CD4-positive, alpha-beta memory T cell (primary cell): ENCODE measurements at places on chromosomes 6 and 20.

DNA sequence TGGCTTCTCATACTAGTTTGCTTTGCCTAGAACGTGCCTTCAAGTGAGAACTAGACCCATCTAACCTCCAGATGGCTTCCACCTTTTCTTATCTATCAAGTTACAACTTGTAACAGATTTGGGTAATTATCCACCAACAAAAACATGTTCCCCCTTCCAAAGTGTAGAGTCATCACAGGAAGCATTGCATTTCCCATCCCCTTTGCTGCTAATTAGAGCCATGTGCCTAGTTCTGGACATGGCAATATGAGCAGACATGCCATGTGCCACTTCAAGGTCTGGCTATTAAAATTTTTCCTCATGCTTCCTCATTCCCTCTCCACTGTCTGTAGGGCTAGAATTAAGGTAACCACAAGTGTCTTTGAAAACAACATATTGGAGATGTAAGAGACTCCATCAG, 814.4 kb downstream of the TENT5A start:
- no peak for DNase-seq

DNA sequence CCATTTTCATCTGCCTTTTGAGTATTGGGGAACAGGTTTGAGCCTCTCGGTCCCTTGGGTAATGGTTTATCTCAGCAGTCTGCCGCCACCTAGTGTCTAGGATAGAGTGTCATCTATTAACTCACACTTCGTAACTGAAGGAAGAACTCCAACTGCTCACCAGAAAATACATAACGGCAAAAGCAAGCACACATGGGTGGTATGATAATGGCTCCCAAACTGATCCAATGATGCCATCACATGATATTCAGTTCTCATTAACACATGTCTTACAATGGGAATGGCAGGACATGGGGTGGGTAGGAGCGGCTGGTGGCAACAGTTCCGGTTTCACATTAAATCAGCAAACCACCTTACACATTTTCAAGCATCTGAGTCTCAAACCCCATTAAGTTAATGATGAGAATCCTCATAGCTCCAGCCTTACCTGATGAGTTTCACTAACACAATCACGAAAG, 110.7 kb upstream of the PHACTR1 start:
- DNase-seq: peak; percentile 14

- no peak for DNase-seq
These were observed 26.2 kb downstream of the VEGFA start for GRCh38 chr6:43796168-43796567.

DNA sequence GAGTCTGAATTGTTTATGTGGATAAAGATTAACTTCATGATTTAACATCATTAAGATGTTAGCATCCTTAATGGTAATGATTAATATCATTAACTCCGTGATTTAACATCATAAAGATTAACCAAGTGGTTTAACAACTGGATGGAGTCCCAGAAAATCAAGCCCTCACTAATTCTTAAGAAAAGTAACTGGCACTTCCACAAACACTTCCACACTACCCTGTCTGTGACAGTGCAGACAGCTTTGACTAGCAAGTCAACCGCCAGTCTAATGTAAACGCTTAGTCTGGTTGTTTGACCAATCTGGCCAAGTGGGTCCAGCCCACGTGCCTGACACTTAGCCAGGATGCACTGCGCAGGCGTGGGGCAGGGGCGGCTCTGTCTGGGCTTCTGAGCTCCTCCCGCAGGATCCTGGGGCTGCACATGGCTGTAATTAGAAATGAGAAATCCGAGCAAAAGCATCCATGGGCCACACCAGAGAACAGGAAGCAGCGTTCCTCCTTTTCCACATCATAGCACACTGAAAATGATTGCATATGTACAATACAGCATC, 424.2 kb downstream of the FOXA2 start:
- no peak for DNase-seq

DNA sequence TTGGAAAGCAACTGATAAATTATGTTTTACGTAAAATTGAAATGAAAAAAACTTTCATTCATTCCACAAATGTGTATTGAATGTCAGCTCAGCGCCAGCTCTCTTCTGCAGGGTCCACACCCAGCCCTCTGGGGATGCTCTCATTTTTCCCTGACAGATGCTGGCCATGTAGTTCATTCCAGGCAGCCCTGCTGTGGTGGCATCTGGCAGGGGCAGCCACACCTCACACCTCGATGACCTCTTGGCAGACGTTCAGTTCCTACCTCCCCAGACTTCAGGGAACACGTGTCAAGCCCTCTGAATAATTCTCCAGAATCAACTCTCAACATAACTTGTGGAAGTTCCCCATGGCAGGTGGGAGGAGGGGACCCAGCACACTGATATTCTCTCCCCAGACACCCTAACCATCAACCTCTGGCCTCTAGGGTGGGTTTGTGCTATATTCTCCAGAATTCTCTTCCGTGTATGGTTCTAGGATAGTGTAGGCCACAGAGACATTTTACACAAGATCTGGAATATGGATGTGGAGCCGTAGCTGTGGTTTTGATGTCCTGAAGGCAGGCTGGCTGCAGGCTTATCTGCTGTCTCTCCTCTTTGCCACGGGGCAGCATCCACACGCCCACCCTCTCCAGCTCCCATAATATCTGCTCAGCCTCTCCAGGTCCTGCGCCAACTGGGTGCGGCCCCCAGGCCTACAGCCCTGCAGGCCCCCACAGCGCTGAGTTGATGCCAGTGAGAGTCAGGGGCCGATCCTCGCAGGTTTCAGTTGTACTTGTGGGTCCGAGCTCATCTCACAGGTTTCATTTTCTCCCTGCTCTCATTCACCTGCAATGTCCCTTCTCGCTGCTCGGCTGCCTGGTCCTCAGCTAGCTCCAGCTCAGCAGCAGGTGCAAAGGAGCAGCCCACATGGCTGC, 175.8 kb upstream of the ARID1B start:
- no peak for DNase-seq

DNA sequence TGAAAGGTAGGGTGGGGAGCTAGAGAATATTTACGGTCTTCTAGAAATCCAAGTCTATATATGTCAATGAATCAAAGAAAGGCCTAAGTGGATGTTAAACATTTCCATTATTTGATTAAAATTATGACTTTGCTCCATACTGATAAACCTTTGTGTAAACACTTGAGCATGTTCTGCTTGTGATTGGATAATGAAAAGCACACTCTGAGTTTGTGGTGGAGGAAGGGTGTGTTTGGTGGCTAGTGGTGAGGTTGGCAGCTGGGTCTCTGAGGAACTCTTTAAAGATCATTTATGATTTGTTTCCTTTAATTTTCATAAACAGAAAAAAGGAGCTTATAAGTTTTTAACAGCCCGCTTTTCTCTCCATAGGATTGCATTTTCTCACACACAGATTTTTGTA, 84.7 kb downstream of the RFPL4B start:
- no peak for DNase-seq

DNA sequence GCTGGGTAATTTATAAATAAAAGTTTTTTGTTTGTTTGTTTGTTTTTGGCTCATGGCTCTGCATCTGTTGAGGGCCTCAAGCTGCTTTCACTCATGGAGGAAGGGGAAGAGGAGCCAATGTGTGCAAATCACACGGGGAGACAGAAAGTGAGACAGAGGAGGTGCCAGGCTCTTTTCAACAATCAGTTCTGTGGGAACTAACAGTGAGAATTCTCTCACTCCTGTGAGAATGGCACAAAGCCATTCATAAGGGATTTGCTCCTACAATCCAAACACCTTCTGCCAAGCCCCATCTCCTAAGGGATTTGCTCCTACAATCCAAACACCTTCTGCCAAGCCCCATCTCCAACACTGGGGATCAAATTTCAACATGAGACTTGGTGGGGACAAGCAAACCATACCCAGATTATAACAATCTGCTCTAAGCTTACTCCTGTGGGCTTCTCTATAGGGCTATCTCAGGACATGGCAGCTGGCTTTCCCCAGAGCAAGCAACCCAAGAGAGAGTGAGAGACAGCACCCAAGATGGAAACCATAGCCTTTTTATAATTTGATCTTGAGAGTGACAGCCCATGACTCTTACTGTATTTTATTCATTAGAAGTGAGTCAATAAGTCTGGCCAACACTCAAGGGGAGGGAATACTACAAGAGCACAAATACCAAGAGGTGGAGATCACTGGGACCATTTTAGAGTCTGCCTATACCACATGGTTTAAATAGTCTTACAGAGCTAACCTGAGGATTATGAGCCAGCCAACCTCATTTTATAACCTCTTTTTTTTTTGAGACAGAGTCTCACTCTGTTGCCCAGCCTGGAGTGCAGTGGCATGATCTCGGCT, 22.8 kb upstream of the LRRC1 start:
- no peak for DNase-seq

DNA sequence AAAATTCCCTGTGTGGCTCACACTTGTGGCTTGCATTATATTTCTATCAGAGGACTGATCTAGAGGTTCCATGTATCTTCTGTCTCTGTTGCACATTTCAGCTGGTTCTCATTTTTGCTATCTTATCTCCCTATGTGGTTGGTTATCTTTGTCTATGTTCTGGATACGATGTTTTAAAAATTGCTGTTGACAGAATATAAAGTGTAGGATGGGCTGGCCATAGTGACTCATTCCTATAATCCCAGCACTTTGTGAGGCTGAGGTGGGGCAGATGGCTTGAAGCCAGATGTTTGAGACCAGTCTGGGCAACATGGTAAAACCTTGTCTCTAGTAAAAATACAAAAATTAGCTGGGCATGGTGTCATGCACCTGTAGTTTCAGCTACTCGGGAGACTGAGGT, 9.9 kb upstream of the ULBP3 start:
- no peak for DNase-seq

GRCh38 chr6:142879527-142879926, 65.4 kb downstream of the HIVEP2 start:
- no peak for DNase-seq

DNA sequence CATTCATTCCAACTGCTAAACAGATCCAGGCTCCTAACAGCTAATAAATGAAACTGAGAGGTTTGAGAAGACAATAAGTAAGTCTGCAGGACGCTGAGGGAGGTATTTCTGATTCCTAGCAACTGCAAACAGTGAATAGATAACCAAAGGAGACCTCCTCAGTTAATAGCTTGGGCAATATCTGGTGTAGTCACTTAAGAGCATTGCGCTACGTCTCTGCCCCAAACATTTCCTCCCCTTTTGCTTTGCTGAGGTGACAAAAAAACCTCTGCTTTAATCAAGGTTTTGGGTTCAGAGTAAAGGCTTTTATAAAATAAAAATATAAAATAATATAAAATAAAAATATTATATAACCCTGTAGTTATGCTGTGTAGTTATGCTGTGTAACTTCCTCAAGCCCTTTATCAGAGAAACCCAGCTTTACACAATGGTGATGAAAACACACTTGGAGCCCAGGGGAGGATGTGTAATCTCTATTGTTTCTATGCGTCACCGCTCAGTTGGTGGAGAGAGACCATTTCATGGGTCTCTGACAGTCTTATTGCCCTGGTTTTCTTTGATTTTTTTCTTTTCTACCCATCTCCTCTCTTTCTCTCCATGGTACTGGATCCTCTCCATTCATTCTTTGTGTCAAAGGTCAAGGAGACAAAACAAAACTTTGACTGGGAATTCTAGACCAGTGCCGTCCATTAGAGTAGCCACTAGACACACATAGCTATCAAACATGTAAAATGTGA, 18.9 kb upstream of the CALHM5 start:
- DNase-seq: no peak

GRCh38 chr6:123777563-123777962, 26.1 kb upstream of the NKAIN2 start:
- no peak for DNase-seq

GRCh38 chr6:76420094-76420493, 347.6 kb upstream of the IMPG1 start:
- DNase-seq: no peak

DNA sequence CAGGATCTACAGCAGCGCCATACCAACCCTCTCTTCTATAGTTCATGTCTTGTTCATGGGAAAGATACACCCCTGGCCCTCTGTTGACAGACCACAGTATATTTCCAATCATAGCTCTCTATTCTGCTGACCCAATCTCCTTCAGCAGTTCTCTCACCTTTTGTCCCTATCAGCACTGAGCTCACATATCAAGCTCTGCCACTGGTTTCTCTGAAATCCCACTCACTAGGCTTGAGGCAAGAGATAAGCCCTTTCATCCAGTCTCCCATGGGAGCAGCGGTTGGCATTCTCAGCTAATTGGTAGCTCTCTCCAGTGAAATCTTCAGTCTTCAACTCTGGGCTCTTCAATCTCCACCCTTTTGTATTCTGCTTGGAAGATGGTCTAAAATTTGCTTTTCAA, 313.4 kb downstream of the GJA1 start:
- no peak for DNase-seq

DNA sequence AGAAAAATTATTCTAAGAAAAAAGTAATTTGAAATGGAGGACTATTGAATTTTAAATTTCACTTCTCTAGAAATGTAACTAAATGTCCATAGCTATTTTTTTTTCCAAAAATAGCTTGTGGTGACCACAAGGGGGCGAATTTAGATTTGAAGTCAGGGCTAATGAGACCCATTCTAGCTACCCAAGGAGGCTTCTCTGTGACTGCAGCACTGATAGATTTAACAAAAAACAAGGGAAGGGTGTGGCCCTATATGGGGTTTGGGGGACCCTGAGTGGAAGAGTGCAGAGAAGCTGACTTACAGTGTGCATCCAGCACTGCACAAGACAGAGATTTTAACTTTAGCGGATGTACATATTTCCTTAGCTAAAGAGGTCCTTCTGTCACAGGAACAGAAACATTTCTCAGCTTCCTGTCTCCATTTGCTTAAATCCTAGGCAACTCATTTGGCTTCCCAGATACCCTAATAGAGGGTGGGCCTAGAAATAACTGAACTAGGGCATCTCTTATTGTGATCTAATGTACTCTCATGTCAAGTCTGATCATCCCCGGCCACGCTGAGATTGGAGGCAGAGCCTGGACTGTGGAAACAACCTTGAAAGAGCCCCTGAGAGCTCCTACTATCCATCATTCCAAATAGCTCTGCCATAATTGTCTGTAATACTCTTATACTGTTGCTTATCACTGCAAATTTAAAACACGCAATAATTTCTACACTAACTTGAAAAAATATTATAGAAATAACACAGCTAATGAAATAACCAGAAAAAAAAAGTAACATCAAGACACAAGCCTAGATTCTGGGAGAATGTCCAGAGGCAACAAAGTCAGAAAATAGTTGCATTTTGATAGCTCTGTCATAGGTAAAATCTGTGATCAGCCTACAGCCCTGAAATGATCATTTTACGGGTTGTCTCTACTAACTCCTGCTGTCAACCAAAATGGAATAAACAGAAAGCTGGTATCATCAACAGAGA, 93.6 kb downstream of the SNAP91 start:
- DNase-seq: peak; percentile 6

DNA sequence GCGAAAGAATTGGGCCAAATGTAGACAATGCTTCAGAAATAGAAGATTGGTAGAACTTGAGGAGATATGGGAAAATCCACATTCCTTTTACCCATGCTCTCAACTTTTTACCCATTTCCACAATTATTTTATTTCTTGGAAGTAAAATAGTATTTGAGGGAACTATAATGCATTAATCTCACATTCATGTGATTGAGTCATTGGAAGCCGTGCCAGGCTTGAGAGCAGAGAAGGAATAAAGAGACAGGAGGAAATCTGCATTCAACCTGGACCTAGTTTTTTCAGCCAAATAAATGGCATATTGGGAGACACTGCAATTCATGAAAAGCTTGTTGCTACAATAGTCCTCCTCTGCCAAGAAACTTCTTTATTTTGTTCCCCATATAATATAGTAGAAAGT, 2.8 kb upstream of the NUP153 start:
- no peak for DNase-seq
